ENCODE measurements at places on chromosomes 2 and 18.

DNA sequence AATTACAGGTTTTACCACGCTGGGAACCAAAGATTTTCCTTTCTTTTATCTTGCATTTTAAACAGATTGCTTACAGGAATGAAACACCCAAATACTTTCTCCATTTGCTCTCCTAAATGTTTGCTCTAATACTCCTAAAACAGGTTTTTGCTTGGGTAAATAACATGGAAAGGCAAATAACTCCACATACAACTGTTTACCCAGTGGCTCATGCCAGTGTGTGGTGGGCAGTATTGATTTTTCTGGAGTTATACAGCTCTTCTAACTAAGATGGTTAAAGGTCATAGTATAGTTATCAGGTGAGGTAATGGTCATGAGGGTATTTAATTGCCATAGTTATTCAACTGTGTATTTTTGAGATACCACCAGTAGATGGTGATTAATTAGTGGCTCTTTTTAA lies 61.2 kb upstream of the RAB27B start:
- DNase-seq, result no peak

- DNase-seq, result no peak
These were observed 16.4 kb upstream of the CNRIP1 start for GRCh38 chr2:68336192-68336591.

DNA sequence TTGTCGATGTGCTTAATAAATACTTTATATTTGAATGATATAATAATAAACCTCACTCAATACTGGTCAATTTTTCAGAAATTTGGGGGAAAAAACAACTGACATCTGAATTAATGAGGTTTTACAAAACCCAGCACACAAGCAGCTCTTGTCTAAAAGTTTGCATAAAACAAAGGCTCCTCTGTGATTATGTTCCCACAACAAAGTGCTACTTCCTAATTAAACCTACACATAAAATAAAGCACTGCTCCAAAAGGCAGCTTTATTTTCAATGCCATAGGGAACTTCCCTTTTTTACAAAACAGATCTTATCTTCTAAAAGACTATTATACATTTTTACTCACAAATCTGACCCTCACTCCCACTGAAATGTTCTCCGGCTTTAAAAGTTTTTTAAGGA lies 47.1 kb downstream of the LAMA1 start:
- DNase-seq, result no peak

- DNase-seq, result no peak
These were observed 58.6 kb upstream of the KLF7 start for GRCh38 chr2:207224381-207224780.

DNA sequence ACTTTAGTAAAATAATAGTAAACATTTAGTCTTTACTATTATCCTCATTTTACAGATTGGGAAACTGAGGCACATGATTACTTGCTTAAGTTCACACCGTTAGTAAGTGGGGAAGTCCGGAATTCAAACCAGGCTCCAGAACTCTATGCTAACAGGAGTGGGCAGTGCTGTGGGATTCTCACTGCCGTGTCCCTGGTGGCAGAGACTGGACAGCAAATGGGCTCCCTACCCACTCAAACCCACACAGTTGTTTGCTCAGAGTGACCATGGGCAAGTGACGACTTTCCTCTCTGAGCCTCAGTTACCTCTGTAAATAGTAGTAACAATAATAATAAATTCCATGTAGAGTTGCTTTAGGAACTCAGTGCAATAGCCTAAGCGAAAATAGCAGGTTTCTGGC lies 24.0 kb downstream of the MAIP1 start:
- no peak for DNase-seq

GRCh38 chr2:96882906-96883305 lies 13.0 kb upstream of the SEMA4C start:
- DNase-seq, result no peak

DNA sequence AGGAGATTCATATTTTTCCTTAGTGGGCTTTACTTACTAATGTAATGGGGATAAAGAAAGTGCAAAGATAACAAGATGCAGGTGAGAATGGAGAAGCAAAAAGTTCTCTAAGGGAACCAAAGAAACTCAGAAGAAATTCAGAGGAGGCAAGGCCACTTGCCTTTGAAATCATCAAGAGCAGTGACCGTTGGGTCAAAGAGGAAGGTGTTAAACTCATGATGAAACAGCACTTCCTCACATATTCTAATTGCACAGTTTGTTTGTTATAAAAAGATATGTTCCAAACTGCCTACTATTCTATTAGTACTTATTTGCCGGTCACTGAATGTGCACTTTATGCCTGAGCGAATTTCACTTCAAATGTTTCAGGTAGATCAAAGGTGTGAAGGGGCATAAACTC lies 975.1 kb downstream of the BCL11A start:
- DNase-seq, result no peak

- DNase-seq, result no peak
These were observed 45.3 kb upstream of the CTLA4 start for GRCh38 chr2:203822240-203822639.

- DNase-seq, result no peak
These were observed 21.2 kb downstream of the SULT1C2 start for GRCh38 chr2:108309903-108310302.

- no peak for DNase-seq
These were observed 2.1 kb downstream of the COL4A4 start for GRCh38 chr2:227161947-227162346.

GRCh38 chr2:176136374-176137251 lies 7.1 kb downstream of the HOXD8 start:
- DNase-seq, result peak; percentile 50

DNA sequence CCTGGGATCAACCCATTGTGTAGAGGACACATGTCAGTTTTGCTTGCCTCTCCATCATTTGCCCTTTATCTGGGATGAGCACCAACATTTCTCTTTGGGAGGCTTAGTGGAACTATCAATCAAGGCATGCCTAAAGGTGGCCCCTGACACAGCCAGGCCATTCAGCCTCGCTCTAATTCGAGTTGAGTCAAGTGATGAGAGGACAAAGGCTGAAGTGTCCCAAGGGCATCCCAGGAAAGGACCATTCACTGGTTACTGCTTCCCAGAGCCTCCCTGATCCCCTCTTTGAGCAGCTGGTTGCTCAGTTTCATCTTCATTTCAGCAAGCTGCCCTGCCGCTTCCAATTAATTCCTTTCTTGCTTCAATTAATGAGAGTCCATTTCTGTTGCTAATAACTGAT lies 63.5 kb downstream of the DNER start:
- no peak for DNase-seq

DNA sequence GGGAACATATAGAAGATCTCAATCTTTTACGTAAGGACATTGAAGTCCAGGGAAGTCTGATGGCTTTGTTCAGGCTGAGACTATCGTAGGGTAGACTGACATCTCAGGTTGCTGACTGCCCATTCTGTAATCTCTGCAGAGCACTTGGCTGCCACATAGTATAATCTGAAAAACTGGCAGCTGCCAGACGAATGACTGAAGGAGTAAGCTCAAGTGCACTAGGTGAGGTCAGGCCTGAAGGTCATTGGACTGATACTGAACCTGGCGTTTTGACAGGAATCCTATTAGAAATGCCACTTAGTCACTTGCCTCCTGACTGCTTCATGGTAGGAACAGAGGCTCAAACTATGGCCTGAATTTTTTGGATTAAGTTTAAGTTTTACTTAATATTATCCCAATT lies 23.5 kb downstream of the GPD2 start:
- DNase-seq, result no peak

DNA sequence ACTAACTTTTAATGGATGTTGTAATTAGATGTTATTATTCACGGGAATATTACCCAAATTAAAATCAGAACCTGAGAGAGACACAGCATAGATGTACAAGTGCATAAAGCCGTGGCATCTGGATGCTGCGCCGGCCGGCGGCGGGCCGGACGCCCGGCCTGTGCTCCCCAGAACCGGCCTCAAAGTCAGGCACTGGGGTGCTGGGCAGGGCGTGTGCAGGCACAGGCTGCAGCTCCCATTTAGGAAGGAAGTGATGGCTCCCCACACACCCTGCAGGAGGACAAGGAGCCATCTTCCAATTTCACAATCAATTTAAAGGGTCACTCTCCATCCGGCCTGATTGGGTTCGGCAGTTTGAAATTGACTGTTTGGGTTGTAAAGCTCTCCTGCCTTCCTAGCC lies 367.7 kb upstream of the SALL3 start:
- DNase-seq, result no peak

DNA sequence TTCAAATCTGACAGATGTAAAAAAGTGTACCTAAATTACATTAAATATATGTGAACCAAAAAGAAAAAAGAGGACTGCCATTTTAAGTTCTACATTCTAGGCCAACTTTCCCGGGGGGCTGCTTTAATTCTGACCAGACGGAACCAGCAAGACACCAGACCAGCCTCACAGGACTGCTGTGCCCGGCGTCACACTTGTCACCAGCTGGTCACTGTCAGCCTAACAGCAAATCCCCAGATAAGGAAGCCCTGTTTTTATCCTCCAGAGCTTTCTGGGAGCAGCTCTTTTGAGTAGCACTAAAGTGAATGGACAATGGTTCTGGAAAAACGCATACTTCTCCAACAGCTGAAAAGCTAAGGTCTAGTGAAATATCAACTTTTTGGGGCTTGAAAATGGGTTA lies 35.6 kb downstream of the CYB5A start:
- DNase-seq, result no peak

DNA sequence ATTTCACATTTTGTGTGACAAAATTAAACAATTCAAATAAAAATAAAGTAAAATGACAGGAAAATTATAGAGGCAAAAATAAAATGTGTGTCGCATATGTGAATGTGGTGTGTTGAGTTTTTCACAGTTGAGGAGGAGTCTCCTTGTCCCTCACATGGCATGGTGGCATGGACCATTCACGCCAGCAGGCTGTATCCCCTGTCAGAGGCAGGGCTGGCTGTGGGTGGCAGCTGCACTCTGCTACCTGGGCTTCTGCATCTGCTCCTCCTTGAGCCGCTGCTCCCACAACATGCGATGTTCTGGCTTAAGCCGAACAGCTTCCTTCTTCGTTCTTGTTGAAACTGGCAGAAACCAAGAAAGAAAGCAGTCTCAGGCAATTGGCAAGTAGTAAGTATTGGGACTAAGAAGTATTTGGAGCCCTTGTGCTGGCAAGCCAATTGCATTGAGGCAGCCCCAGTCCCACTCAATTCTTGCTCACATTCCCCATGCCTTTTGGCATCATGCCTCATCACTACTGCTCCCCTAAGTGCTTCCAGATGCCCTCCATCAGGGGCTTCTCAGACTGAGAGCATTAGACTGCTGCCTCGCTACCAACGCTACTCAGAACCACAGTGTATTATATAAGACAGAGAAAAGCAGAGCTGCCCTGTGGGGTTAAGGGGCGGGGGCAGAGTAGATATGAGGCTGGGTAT lies 177.9 kb upstream of the NABP1 start:
- DNase-seq, result no peak

GRCh38 chr2:467543-467891 lies 179.6 kb upstream of the ALKAL2 start:
- DNase-seq, result no peak

DNA sequence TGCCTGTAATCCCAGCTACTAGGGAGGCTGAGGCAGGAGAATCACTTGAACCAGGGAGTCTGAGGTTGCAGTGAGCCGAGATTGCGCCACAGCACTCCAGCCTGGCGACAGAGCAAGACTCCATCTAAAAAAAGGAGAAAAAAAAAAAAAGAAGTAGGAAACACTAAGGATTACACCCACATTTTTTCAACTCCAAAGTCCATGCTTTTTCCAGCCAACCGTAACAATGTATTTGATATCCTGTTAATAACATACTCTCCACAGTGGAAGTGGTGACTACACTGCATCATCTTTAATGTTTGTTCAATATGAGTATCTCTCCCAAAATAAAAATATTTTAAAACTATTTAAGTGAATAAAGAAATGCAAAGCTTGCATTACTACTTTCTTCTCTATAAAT lies 481.6 kb upstream of the ACVR2A start:
- no peak for DNase-seq

DNA sequence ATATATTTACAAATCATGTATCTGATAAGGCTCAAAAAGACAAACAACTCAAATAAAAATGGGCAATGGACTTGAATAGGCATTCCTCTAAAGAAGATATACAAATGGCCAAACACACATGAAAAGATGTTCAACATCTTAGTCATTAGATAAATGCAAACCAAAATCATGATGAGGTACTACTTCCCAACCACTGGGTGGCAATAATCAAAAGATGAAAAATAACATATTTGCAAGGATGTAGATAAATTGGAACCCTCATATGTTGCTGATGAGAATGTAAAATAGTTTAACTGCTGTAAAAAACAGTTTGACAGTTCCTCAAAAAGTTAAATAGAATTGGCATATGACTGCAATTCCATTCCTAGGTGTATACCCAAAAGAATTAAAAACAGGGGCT lies 132.3 kb downstream of the TTC32 start:
- no peak for DNase-seq

DNA sequence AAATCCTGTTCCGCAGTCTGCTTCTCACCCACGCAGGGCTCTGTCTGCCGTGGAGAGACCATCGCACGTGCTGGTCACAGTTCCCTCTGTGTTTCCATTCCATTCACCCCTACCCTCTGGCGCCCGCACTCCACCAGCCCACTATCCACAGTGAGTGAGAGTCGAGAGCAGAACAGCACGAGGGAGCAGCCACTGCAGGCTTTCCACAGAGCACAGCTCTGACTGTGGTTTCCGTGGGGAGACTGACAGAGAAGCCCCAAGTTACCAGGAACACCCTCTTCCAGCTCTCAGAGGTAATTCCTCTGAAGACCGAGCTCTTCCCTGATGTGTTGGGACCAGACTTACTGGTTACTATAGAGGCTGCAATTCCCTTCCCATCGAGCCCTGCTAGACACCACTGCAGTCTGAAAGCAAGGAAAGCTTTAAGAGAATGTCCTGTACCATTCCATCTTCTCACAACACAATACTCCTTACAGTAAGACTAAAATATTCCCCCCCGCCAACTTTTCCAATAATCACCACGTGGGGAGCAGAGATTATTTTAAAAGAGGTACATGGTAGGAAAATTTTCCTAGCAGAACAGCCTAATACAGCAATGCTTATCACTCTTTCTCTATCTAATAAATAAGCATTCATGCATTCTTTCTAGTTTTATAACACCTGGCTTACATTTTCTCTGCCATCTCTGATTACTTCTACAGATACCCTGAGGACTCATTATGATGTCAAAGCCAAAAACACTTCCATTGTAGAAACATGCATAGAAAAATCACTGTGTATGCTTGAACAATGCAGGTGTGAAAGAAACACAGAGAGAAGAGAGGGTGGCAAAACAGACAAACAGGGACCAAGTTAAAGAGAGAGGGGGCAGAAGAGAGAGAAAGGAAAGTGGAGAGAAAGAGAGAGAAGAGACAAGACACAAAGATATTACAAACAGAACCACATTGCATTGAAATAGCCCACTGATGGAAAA lies 4.7 kb downstream of the MYT1L start:
- DNase-seq, result no peak

DNA sequence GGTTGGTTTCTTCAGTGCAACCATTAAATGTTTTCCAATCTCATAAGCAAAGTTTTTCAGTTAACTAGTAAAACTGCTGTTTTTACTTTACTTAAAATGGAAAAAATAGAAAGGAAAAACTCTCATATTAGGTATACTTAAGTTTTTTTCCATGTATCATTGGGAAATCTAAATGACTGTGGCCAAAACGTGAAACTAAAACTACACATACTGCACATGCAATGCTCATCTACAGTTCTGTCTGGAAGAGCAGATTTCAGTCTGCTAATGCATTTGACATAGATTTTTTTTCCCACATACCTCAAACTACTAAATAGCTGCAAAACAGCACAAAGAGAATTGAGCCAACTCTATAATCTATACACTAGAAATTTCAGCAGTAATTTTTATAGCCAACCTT lies 62.6 kb downstream of the COL5A2 start:
- no peak for DNase-seq

Measured in iPS-NIHi11 (cell line).